ENCODE measurements at places on chromosomes 3 and 15. TPM values are rescaled to one million over a fixed set of nuclear protein-coding genes. Genes with fewer than 3 reads are reported as not detected.
A peak's percentile ranks its signal among the peaks of the same experiment; 100 is the strongest.

- H3K27me3 ChIP-seq: no peaks in the 10 kb centered on the region
- no peak for DNase-seq
- H3K4me1 ChIP-seq: no peaks in the 10 kb centered on the region
- H3K4me3 ChIP-seq: no peak overlapping the region
Measured at GRCh38 chr3:140597792-140598191, 80.1 kb upstream of the TRIM42 start.

- peaks cover 24% of the 10 kb centered on the region for H3K4me1 ChIP-seq
- no peaks in the 10 kb centered on the region for H3K36me3 ChIP-seq
- DNase-seq: no peak
- peak overlapping the region; percentile 48 for H3K27ac ChIP-seq
Measured at GRCh38 chr15:51311510-51311909, 26.9 kb downstream of the CYP19A1 start.

GRCh38 chr15:50798684-50799083 is 33.2 kb upstream of the SPPL2A start:
- H3K27me3 ChIP-seq: no peaks in the 10 kb centered on the region
- H3K27ac ChIP-seq: no peak overlapping the region
- no peak overlapping the region for H3K4me3 ChIP-seq
- DNase-seq: no peak
- no peaks in the 10 kb centered on the region for H3K36me3 ChIP-seq

- H3K27me3 ChIP-seq: no peaks in the 10 kb centered on the region
- H3K4me1 ChIP-seq: peaks cover 2% of the 10 kb centered on the region
- no peak for DNase-seq
- H3K27ac ChIP-seq: no peak overlapping the region
Measured at GRCh38 chr3:9246189-9246588, 3.3 kb downstream of the SRGAP3 start.

GRCh38 chr3:76487446-76487845 is 552.5 kb upstream of the ROBO2 start:
- no peak overlapping the region for H3K27ac ChIP-seq
- H3K4me3 ChIP-seq: no peak overlapping the region
- H3K4me1 ChIP-seq: no peaks in the 10 kb centered on the region
- no peaks in the 10 kb centered on the region for H3K36me3 ChIP-seq
- no peaks in the 10 kb centered on the region for H3K27me3 ChIP-seq

DNA sequence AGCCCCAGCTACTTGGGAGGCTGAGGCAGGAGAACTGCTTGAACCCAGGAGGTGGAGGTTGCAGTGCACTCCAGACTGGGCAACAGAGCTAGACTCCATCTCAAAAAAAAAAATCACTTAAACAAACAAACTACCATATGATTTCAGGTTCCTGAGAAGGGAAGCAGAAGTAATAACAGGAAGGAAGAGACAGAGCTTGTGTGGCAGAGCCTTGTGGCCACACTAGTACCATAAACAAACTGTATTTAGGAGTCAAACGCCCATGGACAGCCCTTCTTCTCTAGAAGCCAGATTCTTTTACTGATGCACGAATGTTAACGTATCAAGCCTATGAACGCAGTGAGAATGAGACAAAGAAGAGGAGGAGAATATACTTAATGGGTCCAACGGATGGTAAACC is 12.0 kb downstream of the MTMR10 start:
- H3K36me3 ChIP-seq: peaks cover 32% of the 10 kb centered on the region
- H3K27ac ChIP-seq: peak overlapping the region; percentile 63
- DNase-seq: no peak
- no peaks in the 10 kb centered on the region for H3K27me3 ChIP-seq
- no peak overlapping the region for H3K4me3 ChIP-seq

DNA sequence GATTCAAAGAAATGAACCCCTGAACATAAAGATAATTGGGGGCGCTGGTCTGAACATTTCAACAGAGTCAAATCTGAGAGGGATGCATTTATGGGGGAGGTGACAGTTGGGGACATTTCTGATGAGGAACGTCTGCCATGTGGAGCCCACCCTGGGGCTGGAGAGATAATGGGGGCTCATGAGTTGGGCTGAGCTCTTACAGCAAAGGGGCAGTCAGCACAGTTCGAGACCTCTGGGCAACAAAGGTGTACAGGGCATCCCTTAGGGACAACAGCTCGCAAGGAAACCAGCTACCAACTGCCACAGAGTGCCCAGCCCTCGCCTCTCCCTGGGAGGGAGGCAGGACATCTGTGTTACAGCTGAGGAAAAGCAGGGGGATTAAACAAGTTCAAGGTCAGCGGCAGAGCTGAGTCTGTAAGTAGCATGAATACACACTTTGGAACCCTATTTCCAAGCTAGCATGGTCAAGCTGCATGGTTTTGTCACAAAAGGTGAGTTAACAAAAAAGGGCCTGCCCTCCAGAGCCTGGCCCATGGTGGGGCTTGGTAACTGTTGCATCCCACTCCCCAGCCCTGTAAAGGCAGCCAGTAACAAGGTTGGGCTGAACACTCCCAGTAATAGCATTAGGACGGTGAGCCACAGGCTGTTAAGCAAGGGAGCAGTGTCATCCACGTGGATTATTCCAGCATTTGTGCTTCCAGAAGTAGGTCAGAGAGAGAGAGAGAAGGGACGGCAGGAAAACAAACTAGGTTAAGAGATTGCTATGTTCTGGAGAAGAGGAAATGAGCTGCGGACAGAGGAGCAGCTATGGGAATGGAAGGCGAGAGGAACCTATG is 4.3 kb downstream of the GNB5 start:
- H3K36me3 ChIP-seq: no peaks in the 10 kb centered on the region
- H3K4me3 ChIP-seq: no peak overlapping the region
- no peak overlapping the region for H3K27ac ChIP-seq
- DNase-seq: no peak

Gene NOX5
- 0.23 TPM for total RNA-seq

Gene USP50
- not detected for total RNA-seq

Gene LRRIQ4
- 0.18 TPM for total RNA-seq

Gene CHRD
- total RNA-seq: 8.6 TPM

Gene CNTN3
- total RNA-seq: 2.0 TPM

Gene GOLGA6L4
- 2.1 TPM for total RNA-seq

Gene RBP2
- total RNA-seq: not detected

Gene EFCC1
- 4.9 TPM for total RNA-seq

All from left lung (tissue), 14 donors.